ENCODE measurements at places on chromosomes 6 and 20. TPM values are rescaled to one million over a fixed set of nuclear protein-coding genes. Genes with fewer than 3 reads are reported as not detected.

DNA sequence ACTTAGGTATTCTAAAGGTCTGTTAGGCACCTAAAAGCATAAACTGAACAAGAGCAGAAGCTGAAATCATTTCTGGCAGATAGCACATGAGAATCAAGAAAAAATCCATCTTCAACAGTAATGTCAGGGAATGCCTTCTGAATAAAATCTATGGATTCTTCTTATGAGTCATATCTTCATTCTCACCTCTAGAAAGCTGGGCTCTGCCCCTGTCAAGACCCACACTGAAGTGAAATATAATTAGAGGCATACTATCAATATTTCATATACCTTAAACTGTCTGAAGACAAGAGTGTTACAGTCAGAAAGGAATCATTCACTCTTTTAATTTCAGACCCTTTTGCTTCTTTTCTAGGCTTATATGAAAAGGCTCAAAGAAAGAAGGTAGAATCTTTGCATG lies 485.8 kb upstream of the PTCHD4 start:
- DNase-seq, result no peak

DNA sequence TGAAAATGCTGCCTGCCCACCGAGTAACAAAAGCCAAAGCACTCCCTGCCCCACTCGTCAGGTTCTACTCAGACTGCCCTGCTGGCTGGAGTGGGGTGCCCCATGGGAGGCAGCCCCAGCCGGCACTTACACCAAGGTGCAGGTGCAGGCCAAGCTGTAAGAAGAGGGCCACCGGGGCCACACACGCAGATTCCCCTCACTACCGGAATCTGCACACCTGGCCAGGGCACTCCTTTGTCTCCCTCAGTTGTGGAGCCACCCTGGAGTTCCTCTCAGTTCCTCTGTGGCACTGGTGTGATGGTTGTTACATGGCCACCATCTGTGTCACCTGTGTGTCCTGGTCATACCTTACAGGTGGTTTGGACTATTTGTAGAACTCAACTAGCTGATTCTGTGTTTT lies 112.4 kb downstream of the FOXO3 start:
- no peak for DNase-seq

- no peak for DNase-seq
Measured at GRCh38 chr6:158938220-158938619, 61.8 kb downstream of the RSPH3 start.

HLA-DQB1 gene
- polyA plus RNA-seq, result 97.3 TPM

GRCh38 chr6:47290124-47290834 lies 19.4 kb downstream of the TNFRSF21 start:
- DNase-seq, result no peak

CDKN1A gene
- polyA plus RNA-seq, result 604 TPM

DNA sequence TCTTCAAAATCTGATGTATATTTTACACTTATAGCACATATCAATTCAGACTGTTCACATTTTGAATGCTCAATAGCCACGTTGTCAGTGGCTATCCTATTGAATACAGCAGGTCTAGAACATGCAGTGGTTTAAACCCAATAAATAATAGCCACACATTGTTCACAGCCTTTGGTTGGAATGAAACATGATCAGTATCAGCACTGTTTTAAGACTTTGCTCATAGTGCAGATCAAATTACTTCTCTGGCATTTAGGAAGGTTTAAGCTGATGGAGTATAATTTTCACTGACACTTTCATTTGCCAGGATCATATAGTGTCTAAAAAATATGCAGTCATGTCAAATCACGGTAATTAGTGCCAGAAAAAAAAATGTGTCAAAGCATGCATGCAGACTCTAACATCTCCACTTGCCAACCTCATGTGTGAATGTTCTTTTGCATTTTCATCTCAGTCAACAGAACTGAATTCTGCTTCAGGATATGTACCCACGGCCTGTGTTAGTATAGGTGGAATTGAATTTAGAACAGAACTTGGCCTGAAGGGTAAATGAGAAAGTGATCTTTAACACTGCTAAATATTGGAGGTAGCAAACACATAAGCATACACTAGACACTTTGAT lies 184.1 kb downstream of the SLC24A3 start:
- DNase-seq, result no peak

CDK19 gene
- 6.7 TPM for polyA plus RNA-seq

GRCh38 chr6:103895136-103895535 lies 964.6 kb downstream of the HACE1 start:
- no peak for DNase-seq

- DNase-seq, result no peak
Measured at GRCh38 chr6:75525682-75526081, 32.1 kb upstream of the FILIP1 start.

DNA sequence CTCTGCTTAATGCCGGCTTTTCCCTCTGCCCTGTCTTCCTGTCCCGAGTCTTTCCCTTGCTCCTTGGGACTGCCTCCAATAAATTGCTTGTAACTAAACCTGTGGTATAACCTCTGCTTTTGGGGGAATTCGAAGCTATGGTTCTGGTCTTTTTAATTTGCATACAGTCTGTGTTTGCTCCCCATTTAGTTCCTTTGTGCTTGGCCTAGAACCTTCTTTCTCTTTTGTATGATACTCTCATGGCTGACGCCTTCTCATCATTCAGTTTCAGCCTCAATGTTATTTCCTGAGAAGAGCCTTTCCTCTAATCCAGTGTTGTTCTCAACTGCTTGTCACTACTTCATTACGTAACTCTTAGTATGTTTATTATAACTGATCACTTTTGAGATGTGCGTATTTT lies 248.0 kb downstream of the PHF3 start:
- DNase-seq, result no peak

DNA sequence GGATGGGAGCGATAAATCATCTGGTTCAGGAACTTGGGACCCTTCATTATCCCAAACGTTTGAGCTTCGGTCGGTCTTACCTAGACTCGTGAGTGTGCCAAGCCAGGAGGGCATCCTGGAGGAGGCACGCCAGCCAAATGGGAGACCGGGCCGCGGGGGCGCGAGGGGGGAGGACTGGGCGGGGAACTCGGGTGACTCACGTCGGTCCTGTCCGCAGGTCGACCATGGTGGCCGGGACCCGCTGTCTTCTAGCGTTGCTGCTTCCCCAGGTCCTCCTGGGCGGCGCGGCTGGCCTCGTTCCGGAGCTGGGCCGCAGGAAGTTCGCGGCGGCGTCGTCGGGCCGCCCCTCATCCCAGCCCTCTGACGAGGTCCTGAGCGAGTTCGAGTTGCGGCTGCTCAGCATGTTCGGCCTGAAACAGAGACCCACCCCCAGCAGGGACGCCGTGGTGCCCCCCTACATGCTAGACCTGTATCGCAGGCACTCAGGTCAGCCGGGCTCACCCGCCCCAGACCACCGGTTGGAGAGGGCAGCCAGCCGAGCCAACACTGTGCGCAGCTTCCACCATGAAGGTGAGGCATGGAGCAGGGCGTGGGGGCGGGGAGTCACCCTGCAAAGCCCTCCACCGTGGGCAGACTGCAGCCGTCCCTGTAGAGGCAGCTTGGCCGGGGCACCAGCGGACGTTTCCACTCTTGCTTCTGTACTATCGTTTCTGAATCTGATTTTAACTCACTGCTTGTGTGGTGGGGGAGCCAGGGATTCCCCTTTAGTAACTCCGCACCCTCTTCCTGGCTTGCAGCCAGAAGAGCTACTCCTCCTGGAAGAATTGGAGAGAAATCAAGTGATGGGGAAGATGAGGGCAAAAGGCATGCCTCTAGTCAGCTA lies 2.7 kb downstream of the BMP2 start:
- DNase-seq, result no peak

- no peak for DNase-seq
Measured at GRCh38 chr6:22804620-22805261, 235.4 kb downstream of the HDGFL1 start.

- no peak for DNase-seq
Measured at GRCh38 chr6:64926051-64926450, 781.0 kb downstream of the EYS start.

LY6G6D gene
- polyA plus RNA-seq, result not detected

ABHD16B gene
- 0.31 TPM for polyA plus RNA-seq

- DNase-seq, result no peak
Measured at GRCh38 chr6:36754582-36755434, 57.2 kb downstream of the RAB44 start.

DNA sequence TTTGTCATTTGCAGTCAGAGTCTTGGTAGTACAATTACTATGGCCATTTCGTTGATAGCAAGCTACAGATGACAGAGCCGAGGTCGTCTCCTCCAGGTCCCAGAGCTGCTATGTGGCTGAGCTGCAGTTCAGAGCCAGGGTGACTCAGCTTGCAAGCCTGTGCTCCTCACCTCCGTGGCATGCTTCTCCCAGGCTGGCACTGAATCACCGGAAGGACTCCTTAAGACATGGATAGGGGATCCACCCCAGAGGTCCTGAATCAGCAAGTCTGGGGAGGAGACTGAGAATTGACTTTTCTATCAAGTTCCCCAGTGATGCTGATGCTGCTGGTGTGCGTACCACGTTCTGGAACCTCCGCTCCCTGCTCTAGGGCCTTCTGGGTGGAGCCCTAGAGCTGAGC lies 291.2 kb downstream of the CDH26 start:
- no peak for DNase-seq

DNA sequence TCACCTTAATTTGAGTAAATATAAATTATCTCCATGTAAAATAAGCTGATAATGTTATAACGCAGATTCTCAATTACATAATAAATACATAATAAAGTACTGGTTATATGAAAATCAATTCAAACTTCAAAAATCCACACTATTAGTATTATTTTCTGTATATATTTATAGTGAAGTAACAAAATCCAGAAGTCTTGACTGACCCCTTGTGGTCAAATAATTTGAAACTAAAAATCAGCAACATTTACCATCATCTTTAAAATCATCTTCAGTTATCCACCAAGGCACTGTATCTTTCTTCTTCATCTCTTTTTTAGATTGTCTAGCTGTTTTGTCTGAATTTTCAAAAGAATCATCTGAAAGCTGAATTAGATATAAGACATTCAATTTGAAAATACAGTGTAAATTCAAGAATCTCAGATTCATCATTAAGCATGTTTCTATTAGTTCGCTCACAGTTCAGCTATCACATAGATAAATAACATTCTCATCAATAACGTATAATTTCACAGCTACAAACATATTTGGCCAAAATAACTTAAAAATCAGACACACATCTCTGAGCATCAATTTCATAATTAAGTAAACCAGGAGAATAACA lies 6.5 kb downstream of the CEP162 start:
- DNase-seq, result no peak

- DNase-seq, result no peak
Measured at GRCh38 chr20:12037521-12037920, 119.8 kb downstream of the BTBD3 start.

DNA sequence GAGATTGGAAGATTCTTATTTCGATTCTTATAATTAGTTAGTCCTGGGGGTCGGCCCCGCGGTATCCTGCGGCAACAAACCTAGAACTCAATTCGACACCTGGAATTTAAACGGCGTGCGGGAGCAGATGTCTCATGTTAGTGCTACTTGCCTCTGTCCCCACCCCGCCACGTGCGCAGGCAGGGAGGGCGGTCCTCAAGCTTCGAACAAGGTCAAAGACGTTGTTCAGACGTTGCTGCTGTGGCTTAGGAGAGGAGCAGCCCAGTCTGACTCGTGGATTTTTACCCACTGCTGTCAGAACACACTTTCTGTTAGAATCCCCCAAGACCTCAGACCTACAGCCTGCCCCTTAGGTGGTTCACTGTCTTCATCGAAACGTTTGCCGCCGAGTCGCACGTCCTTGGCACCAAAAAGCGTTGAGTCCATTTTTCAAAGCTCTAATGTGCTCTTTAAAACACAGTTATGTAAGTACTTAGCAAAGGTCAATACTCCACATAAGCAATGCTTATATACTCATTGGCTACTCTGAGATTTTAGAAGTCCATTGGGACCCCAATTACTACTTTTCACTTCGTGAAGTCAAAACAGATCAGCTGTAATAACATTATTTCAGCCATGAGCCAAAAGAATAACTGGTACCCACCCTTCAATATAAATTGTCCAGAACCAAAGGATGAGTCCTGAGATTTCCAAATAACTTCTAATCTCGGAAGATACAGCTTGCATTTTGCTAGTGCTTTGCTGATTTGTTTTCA lies 2.7 kb upstream of the C6orf62 start:
- DNase-seq, result no peak

GRCh38 chr6:31143148-31143547 lies 4.3 kb upstream of the PSORS1C2 start:
- DNase-seq, result no peak

- no peak for DNase-seq
Measured at GRCh38 chr6:127343809-127344659, 625 bp upstream of the ECHDC1 start.

HAO1 gene
- not detected for polyA plus RNA-seq
